ENCODE measurements at places on chromosomes 13 and 19.
A peak's percentile ranks its signal among the peaks of the same experiment; 100 is the strongest.

DNA sequence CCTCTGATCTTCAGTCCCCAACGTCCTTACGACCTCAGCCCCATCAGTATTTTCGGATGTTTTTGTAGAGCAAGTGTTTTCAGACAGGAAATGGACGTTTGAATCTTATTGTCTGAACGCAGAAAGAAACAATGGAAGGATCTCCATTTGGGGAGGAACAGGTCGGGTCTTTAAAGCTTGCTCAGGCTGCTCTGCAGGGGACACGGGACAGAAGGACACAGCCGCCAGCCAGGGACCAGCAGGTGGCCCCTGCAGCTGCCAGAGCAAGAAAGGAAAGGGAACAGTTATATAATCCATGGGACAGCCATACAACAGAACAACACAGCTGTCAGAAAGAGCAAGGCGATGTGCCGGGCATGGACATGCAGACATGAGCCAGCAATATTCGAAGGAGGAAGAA, 18.5 kb upstream of the IGLON5 start:
- DNase-seq = no peak

- no peak for DNase-seq
Observed at GRCh38 chr13:31209172-31209840, 9.5 kb downstream of the B3GLCT start.

GRCh38 chr19:49438261-49438660, 3.1 kb downstream of the SLC17A7 start:
- no peak for DNase-seq

GRCh38 chr13:50794226-50794625, 49.3 kb downstream of the DLEU7 start:
- DNase-seq = no peak

DNA sequence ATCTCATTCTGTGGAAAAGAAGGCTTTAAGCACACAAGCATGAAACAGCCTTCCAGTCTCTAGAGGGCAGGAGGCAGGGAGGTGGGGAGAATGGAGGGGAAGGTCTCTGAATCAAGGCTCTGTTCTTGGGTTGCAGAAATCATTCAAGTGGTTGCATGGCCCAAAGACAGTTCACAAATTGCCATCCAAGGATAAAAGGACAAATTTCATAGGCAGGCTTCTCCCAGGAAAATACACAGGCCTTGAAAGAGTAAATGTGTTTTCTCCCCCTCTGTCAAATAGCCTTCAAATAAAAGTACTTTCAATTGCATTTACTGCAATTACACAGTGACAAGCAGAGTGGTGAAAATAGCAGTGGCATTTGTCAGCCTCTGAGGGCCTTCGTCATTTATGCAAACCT, 450.8 kb downstream of the DCT start:
- no peak for DNase-seq

DNA sequence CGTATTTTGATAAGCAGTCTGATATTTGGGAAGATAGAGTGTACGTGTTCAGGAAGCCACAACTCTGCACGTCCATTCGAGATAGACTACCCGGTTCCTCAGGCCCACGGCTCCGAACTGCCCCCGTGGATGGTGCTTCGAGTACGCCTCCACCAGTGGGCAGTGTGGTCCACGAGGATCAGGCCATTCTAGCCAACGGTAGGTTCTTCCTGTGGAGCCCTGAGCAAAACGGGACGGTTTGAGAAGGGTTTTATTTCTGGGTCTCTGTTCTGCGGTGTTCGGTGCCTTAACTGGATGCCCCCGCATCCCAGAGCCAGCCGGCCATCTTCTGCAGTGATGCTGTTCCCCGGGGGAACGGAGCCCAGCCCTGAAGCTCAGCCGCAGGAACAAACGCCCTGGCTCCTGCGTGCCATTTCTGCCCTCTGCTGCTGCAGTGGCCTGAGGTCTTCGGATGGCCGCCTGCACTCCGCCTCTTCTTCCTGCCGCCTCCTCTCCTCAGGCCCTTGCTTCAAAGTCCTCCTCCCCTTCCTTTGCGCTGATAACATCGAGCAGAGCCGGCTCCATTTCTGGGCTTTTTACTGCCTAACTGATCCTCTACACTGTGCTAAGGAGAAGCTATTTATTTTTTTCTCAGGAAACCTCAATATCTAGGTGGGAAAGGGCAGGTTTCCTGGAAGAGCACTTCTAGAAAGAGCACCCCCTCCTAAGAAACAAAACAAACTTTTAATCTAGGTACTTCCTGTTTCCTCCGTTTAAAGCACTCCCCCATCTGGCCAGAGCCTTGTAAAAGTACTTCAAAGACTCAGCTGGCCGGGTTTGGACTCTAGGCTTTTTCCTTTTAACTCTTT, 36.2 kb upstream of the SLC46A3 start:
- peak; percentile 10 for DNase-seq

- no peak for DNase-seq
Observed at GRCh38 chr19:29191005-29191404, 21.9 kb downstream of the UQCRFS1 start.

DNA sequence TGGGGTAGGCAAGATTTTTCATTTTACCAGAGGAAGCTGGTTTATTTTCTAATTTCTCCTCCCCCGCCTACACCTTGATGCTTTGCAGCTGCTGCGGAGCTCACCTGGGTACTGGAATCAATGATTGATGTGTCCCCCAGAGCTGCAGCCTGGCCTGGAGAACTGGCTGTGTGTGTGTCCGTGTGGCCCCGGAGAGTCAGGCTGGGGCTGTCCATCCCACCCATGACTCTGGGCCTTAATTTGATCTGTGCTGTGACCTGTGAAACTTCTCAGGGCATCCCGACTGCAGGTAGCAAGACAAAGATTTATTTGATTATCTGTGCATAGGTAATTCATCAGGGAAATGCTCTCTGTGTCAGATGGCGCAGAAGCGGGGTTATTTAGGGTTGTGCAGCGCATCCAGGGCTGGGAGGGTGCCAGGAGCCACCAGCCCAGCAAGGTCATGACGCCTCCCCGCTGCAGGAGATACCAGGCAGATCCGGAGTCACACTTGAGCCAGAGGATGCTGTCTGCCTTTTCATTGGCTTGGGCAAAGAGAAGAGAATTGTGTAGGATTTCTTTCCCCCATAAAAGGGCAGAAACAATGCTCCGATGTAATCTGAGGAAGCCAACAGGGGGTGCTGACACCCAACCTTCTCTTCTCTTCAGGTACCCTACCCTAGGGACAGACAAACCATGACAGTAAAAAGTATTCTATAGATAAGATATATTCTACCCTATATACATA, 346.6 kb downstream of the TSHZ3 start:
- no peak for DNase-seq

DNA sequence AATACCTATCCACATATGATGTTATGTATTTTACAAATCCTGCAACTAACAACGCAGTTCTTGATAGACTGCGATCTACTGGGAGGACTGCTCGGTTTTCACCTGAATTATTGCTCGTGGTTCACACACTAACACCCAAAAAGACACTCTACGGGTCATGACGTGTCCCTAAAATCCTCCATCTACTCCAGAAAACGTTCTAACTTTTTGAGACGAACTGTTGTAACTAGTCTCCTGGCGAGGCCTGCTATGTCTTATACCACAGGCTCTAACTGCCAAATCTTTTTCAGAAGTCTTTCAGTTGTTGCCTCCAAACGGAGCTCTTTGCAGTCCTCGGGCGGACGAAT, 108.2 kb downstream of the KCNRG start:
- DNase-seq = no peak

- DNase-seq = peak; percentile 47
Observed at GRCh38 chr19:33819880-33820781, 23.5 kb downstream of the KCTD15 start.

DNA sequence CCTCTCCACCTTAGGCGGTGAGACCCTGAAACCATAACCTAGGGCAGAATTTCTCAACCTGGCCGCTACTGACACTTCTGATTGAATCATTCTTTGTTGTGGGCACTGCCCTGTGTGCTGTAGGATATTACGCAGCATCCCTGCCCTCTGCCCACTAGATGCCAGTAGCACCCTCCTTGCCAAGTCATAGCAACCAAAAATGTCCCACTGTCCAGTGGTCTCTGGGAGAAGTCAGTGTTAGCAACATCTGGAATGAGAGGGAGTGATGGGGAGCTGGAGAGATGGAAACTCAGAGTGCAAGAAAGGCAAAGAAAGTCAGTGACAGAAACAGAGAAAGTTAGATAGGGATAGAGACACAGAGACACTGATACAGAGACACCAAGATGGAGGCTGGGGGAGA, 13.6 kb downstream of the KLK4 start:
- DNase-seq = no peak

GRCh38 chr19:50300814-50301606, 28.2 kb downstream of the KCNC3 start:
- no peak for DNase-seq

- DNase-seq = no peak
Observed at GRCh38 chr13:52926971-52927370, 78.5 kb upstream of the PCDH8 start.

DNA sequence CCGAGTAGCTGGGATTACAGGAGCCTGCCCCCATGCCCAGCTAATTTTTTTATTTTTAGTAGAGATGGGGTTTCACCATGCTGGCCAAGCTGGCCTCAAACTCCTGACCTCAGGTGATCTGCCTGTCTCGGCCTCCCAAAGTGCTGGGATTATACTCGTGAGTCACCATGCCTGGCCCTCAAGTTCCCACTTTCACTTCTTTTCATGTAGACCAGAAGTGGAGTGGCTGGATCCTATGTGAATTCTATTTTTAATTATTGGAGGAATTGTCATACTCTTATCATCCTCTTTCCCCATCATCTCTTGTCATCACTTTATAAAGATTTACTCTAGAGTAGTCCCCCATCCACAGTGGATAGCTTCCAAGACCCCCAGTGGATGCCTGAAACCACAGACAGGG, 12.8 kb upstream of the SIGLEC10 start:
- DNase-seq = no peak

Measured in stimulated activated CD4-positive, alpha-beta T cell treated with anti-CD3 and anti-CD28 coated beads, Interleukin-12 subunit alpha, Interleukin-12 subunit beta, amount 100 ng/mL, for 48 hours (primary cell).